ENCODE measurements at places on chromosomes 3 and 15. TPM values are rescaled to one million over a fixed set of nuclear protein-coding genes. Genes with fewer than 3 reads are reported as not detected.

PDIA3 gene
- 228 TPM for total RNA-seq

GRCh38 chr3:175932586-175932985, 1073.5 kb downstream of the NAALADL2 start:
- DNase-seq, result peak; percentile 74

DNA sequence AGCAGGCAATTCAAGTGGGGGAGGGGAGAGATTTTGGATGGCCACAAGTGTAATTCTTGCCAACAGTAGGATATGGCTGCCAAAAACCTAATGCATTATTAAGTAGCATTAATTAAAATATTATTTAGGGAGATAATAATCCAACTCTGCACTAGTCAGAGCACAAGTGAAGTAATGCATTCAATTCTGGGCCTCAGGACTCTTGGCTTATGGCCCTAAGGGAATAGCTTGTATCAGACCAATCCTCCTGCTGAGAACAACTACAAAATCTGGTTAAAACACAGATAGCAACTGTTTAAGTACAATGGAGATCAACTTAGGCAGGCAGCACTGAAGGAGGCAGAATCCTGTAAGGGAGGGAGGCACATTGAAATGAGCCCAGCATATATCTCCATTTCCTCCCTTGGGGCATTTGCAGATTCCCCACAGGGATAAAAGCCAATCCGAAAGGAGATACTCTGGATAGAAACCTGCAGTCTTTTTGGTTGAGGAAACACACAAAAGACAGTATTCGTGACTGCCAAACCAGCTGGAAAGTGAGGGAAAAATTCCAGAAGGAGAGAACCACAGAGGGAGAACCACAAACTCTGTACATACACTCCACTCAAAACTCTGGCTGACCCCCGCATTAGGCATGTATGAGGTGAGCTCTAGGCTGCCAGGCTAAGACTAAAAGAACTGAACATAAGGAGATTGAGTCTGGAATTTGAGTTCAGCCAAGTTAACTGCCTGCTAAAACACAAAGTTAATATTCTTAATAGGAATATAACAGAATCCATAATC, 57.4 kb downstream of the ETFA start:
- peak; percentile 1 for DNase-seq

DNA sequence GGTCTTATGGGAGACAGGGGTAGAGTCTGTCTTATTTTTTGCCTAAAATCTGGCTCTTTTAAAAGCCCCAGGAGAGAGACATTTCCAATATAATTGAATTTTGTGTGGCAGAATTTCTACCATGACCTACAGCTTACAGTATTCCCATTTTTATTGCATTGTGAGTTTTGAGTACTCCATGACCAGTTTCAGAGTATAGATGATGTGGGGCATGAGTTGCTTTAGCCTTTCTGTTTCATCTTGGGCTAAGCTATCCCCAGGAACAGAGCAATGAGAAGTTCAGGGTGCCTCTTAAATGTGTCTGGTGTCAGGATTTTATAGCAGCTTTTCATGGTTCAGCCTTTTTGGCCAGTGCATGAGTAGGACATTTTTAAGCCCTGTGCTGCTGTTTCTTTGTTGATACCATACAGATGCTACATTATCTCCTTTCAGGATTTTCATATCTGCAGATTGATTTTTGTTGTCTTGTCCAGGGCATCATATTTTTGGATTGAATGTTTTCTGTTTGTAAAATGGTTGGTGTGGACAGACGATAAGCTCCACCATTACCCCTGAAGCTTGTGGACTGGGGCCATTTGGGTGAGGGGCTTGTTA, 3.5 kb downstream of the ABHD2 start:
- no peak for DNase-seq

Data from M059J (cell line).